ENCODE measurements at places on chromosomes 5 and 9.

DNA sequence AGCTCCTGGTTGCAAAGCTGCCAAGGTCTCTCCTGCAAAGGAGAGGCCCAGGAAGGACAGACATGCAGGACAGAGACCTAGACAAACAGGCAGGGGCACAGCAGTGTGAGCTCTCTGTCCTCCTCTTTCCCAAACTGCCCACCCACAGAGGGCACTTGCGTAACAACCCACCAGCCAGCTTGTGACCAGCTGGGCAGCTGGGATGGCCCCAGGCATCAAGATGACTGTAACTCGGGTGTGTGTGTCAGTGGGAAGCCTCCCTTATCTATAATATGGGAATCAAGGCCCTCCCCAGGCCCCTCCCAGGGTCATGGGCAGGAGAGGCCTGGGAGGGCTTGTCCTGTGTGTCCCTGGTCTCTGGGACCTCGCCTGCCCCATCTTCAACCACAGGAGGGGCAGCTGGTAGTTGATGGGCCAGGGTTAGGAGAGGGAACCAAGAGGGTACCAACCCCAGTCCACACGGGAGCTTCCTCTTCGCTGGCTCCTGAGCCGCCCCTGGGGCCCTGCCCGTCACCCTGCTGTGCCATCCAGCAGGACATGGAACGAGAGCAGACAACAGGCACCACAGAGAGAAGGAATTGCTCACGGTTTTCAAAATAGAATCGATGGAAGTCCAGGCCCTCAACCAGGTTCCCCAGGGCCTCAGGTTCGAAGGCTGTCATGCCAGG is 37.9 kb downstream of the SLC6A7 start:
- DNase-seq, result no peak

DNA sequence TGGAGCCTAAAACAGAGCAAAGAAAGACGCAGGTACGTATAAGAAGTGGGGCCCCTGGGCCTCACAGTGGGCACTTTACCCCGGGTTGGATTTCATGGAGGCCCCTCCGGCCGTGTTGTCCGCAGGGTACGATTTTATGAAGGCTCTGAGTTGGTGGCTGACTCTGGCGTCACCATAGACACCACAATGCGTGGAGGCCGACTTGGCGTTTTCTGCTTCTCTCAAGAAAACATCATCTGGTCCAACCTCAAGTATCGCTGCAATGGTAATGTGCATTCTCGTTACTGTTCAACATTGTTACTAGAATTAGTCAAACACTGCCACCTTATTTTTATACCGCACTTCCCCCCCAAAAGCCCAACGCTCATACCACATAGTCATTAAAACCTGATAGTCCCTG is 47.1 kb downstream of the THBS4 start:
- no peak for DNase-seq

- no peak for DNase-seq
These were observed 41.0 kb downstream of the CCNJL start for GRCh38 chr5:160271396-160271795.

DNA sequence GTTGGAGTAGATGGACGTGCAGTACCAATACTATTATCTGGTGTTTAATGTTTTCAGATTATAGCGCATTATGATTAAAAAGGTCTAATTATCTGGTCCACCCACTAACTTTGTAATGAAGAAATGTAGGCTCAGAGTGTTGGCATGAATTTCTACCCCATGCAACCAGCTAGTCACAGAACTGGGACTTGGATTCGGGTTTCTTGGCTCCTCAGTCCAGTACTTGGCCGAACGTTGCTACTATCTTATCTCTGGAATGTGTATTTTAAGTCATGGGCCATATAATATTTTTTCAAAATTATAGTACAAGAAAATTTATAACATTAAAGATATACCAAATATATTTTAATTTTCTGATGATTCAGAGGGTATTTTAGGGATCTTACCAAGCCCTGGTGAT is 657.5 kb upstream of the DMAC1 start:
- peak; percentile 37 for DNase-seq

DNA sequence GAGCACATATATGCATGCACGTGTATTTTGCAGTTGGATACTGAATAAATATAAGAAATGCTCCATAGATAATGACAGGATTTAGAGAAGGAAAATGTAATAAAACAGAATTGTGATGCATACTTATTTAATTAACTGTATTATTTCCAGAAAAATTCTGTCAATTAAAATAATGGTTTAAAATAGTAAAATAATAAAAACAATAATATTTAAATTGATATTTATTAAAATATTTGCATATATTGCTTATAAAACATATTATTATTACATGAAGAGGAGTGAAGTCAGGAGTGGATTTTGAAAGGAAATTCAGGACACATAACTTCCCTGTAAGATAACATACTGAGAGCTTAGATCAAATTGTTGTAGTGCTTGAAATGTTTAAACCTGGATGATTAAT is 21.4 kb upstream of the EDIL3 start:
- DNase-seq, result no peak

DNA sequence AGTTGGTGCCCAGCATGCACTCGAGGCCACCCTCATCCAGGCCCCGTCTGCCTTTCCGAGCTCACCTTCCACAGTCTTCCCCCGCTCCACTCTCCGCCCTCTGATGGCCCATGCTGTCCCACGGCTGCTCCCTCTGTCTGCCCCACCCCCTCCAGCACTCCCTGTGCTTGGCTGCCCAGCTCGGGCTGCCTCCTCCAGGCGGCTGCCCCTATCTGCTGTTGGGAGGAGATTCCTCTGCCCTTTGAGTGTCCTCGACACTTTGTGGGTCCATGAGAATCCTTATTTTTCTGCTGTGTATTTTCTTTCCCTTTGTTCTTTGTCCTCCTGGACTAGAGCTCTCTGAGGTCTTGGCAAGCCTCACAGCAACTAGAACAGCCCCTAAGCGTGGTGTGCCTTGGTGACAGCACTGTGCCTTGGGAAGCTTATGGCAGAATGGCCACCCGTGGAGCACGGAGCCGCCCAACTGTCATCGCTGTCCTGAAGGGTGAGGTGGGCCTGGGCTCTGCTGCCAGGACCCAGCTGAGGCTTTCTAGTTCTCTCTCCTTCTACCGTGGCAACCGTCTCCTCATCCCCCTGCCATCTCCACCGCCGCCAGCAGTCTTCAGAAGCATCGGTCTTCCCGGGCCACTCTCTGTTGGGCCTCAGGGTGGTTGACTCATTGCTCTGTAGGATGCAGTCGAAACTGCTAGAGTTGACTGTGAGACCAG is 5.2 kb downstream of the NTMT1 start:
- peak; percentile 66 for DNase-seq

DNA sequence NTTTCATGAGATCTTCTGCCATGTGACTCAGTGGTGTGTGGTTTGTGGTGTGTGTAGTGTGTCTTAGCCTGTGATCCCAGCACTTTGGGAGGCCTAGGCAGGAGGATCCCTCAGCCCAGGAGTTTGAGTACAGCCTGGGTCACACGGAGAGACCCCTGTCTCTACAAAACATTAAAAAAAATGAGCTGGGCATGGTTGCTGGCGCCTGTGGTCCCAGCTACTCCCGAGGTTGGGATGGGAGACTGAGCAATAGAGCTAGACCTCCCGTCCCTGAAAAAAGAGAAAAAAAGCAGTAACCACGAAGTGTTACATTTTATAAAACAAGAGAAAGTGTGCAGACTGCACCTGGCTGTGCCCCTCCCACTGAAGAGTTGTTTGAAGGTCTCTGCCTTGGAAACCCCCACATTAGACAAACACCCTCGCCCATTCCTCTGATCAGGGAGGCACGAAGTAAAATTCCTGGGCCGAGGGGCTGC is 21.2 kb upstream of the RNU6ATAC start:
- no peak for DNase-seq

- no peak for DNase-seq
These were observed 654.2 kb downstream of the TLE1 start for GRCh38 chr9:81035171-81035570.

DNA sequence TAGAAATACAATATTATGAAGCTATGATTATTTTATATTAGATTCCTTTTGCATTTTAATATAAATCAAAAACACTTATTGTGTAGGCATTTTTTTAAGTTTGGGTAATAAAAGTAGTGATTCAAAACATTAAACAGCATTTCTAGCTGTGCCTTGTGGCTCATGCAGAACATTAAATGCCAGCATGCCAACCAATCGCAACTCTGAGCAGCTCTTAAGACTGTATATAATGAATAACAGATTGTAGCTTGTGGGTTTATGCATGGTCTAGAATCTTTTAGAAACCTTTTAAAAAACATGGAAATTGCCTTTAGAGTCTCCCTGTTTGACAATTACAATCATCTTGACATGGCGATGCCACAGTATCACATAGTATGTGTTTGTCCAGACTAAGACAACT is 903.8 kb downstream of the EFNA5 start:
- no peak for DNase-seq

DNA sequence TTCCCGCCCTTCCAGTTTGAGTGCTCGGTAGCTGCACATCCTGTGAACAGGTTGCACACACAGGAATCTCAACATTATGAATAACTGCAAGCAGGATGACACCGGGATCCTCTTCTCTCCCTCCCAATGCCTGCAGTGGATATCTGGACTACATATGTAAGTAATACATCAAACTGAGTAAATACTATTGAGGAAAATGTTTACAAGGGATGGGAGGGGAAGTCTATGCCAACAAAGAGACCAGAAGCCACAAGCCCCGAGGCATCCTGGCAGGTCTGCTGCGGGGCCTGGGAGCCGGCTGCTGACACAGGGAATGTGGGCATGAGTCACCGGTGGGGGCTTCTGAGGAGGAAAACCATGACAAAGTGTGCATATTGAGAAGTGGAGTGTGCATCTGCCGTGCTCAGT is 8.6 kb upstream of the ANKRD33B start:
- DNase-seq, result no peak

DNA sequence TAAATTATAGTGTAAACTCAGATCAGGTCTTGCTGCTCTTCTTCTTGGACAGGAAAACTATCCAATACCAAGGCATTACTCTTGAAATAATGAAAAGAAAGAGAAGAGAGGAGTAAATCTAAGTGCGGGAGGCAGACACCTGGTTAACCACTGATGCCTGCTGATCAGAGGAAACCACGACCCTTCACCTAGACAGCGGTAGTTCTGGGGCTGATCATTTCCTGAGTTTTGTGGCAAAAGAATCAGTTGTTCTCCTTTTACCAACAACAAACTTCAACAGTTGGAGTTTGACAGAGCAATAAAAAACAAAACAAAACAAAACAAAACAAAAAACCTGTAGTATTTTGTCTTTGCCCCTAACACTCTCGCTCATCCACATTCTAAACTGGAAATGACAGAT is 3.0 kb downstream of the RLN1 start:
- no peak for DNase-seq

- no peak for DNase-seq
These were observed 232.2 kb downstream of the SYK start for GRCh38 chr9:91033797-91034196.

GRCh38 chr5:1194378-1194777 is 7.0 kb upstream of the SLC6A19 start:
- DNase-seq, result no peak

DNA sequence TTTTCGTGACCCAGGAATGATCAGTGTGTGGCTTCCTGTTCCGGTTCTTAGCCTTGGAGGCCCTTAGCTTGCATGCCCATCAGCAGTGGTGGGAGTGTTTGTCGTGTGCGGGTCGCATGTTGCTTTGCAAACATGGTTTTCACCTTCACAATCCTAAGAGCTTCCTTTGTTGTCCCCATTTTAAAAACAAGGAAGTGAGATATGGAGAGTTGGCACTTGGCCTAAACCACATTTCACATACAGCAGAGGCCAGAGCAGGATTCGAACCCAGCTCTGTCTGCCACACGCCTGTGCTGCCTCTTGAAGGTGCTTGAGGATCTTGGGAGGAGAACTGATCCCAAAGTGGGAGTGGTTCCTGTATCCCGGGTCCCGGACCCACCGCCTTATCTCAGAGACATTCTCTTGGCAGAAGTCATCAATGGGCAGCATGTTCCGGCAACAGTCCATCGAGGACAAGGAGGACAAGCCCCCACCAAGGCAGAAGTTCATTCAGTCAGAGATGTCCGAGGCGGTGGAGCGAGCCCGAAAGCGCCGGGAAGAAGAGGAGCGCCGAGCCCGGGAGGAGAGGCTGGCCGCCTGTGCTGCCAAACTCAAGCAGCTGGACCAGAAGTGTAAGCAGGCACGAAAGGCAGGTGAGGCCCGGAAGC is 38.2 kb upstream of the POMT1 start:
- no peak for DNase-seq

- DNase-seq, result no peak
These were observed 42.8 kb upstream of the PDE8B start for GRCh38 chr5:77167695-77168121.

- no peak for DNase-seq
These were observed 150.8 kb downstream of the EFNA5 start for GRCh38 chr5:107519900-107520354.

GRCh38 chr5:17918373-17919104 is 284.3 kb downstream of the TAF11L14 start:
- no peak for DNase-seq

DNA sequence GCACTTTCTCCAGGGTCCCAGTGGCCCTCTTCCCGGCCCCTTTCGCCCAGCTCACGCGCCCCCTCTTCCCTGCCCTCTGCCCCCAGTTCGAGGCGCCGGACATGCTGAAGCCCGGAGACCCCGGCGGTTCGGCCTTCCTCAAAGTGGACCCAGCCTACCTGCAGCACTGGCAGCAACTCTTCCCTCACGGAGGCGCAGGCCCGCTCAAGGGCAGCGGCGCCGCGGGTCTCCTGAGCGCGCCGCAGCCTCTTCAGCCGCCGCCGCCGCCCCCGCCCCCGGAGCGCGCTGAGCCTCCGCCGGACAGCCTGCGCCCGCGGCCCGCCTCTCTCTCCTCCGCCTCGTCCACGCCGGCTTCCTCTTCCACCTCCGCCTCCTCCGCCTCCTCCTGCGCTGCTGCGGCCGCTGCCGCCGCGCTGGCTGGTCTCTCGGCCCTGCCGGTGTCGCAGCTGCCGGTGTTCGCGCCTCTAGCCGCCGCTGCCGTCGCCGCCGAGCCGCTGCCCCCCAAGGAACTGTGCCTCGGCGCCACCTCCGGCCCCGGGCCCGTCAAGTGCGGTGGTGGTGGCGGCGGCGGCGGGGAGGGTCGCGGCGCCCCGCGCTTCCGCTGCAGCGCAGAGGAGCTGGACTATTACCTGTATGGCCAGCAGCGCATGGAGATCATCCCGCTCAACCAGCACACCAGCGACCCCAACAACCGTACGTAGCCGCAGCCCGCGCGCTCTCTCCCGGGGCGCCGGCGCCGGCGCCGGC is 1.0 kb downstream of the PRDM6 start:
- DNase-seq, result no peak

DNA sequence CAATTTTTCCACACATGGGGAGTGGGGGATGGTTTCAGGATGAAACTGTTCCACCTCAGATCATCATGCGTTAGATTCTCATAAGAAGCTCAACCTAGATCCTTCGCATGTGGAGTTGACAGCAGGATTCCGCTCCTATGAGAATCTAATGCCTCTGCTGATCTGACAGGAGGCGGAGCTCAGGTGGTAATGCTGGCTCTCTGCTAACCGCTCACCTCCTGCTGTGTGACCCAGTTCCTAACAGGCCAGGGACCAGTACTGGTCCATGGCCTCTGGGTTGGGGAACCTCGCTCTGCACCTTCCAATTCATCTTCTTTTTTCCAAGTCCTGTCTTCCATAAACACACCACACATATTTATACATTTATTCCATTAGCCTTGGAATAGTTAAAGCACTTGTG is 33.0 kb downstream of the POU5F2 start:
- DNase-seq, result no peak
